ENCODE measurements at places on chromosomes 3 and 15. TPM values are rescaled to one million over a fixed set of nuclear protein-coding genes. Genes with fewer than 3 reads are reported as not detected.

Gene LRRC15
- 0.08 TPM for total RNA-seq

Gene LRRC3B
- total RNA-seq = 0.19 TPM

Gene CLEC3B
- total RNA-seq = 7.7 TPM

Gene UBE2E1
- total RNA-seq = 26.6 TPM

Gene PP2D1
- total RNA-seq = not detected
